CD4-positive, alpha-beta memory T cell (primary cell): ENCODE measurements at places on chromosomes 7 and 10. TPM values are rescaled to one million over a fixed set of nuclear protein-coding genes. Genes with fewer than 3 reads are reported as not detected.

Gene C10orf105
- 0.07 TPM for polyA plus RNA-seq

Gene LRGUK
- not detected for polyA plus RNA-seq

Gene NODAL
- not detected for polyA plus RNA-seq

Gene ASAH2
- 3.1 TPM for polyA plus RNA-seq

Gene GDF10
- 0.19 TPM for polyA plus RNA-seq

Gene MINDY3
- polyA plus RNA-seq = 6.1 TPM

Gene FANK1
- not detected for polyA plus RNA-seq

Gene OR2A1
- polyA plus RNA-seq = 0.59 TPM

Gene AKR1D1
- polyA plus RNA-seq = not detected

Gene ANLN
- polyA plus RNA-seq = not detected

Gene CD36
- polyA plus RNA-seq = 0.30 TPM

Gene SPRN
- 0.14 TPM for polyA plus RNA-seq

Gene UCN3
- polyA plus RNA-seq = not detected

Gene AFAP1L2
- polyA plus RNA-seq = 0.50 TPM

Gene LIMK1
- polyA plus RNA-seq = 0.42 TPM

Gene ABCB1
- polyA plus RNA-seq = 15.4 TPM

Gene CTAGE15
- polyA plus RNA-seq = 0.11 TPM

Gene FAM25A
- polyA plus RNA-seq = not detected

Gene NUDT13
- 1.4 TPM for polyA plus RNA-seq
